ENCODE measurements at places on chromosomes 1 and 21. TPM values are rescaled to one million over a fixed set of nuclear protein-coding genes. Genes with fewer than 3 reads are reported as not detected.

PPOX gene
- total RNA-seq = 31.4 TPM

SYCP1 gene
- not detected for total RNA-seq

CFHR3 gene
- not detected for total RNA-seq

MYOG gene
- total RNA-seq = not detected

C1orf94 gene
- 0.23 TPM for total RNA-seq

RAB42 gene
- total RNA-seq = 3.0 TPM

TEDDM1 gene
- total RNA-seq = not detected

FAAH gene
- 26.8 TPM for total RNA-seq

ZBTB8A gene
- 25.8 TPM for total RNA-seq

B4GALT2 gene
- 96.0 TPM for total RNA-seq

USP25 gene
- 69.7 TPM for total RNA-seq

SLC44A5 gene
- 47.5 TPM for total RNA-seq

JAM2 gene
- total RNA-seq = 20.8 TPM

TMEM240 gene
- total RNA-seq = 14.5 TPM

S100A8 gene
- total RNA-seq = 13.1 TPM

FAM131C gene
- 4.6 TPM for total RNA-seq

DRAXIN gene
- total RNA-seq = 36.7 TPM

Measured in diencephalon (tissue), 1 donor.